ENCODE measurements at places on chromosomes 1 and 21. TPM values are rescaled to one million over a fixed set of nuclear protein-coding genes. Genes with fewer than 3 reads are reported as not detected.

- no peak overlapping the region for H3K27ac ChIP-seq
- peaks cover 7% of the 10 kb centered on the region for H3K36me3 ChIP-seq
- H3K27me3 ChIP-seq: no peaks in the 10 kb centered on the region
- no peak for DNase-seq
- H3K4me3 ChIP-seq: no peak overlapping the region
- H3K4me1 ChIP-seq: no peaks in the 10 kb centered on the region
Measured at GRCh38 chr1:1093610-1093943, 19.5 kb upstream of the RNF223 start.

DNA sequence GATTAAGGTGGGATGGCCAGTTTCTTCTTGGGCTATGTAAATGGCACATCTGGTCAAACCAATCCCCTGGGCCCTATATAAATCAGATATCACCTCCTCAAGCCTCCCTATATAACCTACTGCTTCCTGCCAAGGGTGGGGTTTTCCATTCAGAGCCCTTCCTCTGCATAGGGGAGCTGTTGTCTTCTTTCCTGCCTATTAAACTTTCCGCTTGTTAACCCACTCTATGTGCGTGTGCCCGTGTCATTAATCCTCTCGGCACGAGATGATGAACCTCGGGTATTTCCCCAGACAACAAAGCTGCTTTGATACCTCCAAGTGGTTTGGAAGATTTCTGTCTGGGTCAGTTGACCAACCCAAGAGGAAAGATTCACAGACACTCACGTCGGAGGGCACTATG, 19.3 kb upstream of the SERTAD4 start:
- H3K36me3 ChIP-seq: no peaks in the 10 kb centered on the region
- H3K27me3 ChIP-seq: no peaks in the 10 kb centered on the region
- H3K4me3 ChIP-seq: no peak overlapping the region
- no peaks in the 10 kb centered on the region for H3K4me1 ChIP-seq

- H3K36me3 ChIP-seq: no peaks in the 10 kb centered on the region
- peak overlapping the region; percentile 22 for H3K4me3 ChIP-seq
- peak overlapping the region; percentile 79 for H3K27ac ChIP-seq
- no peaks in the 10 kb centered on the region for H3K4me1 ChIP-seq
- H3K27me3 ChIP-seq: no peaks in the 10 kb centered on the region
Measured at GRCh38 chr1:115098979-115099692, 9.8 kb upstream of the TSPAN2 start.

GRCh38 chr1:43327549-43328292, 9.9 kb upstream of the MPL start:
- no peak overlapping the region for H3K27ac ChIP-seq
- H3K36me3 ChIP-seq: no peaks in the 10 kb centered on the region
- DNase-seq: no peak
- H3K4me3 ChIP-seq: no peak overlapping the region
- peaks cover 16% of the 10 kb centered on the region for H3K4me1 ChIP-seq

DNA sequence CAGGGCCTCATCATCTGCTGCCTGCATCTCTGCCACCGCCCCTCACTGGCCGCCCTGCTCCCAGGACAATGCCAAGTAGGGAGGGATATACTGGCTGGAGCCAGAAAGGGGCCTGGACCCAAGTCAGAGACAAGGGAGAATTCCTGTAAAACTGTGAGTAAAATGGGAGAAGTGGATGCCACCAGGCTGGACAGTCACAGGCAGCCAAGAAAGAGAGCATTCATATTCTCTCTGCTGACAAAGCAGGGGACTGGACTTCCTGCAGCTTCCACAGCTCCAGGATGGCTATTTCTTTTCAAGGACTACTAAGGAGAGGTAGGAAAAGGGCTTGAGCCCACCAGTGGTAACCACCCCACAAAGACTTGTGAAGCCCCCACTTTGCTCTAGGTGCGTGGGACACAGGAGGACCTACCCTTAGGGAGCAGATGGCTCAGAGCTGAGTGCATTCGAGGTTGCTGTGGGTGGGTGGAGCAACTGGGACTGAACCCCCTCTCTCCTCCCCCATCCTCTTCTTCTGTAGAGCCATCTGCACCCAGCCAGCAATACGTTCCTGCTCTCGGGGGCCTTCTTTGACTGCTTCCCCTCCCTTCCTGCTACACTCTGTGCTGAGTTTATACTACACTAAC, 57.5 kb downstream of the GLIS1 start:
- no peak for DNase-seq
- H3K4me3 ChIP-seq: no peak overlapping the region
- peaks cover 3% of the 10 kb centered on the region for H3K27me3 ChIP-seq
- no peaks in the 10 kb centered on the region for H3K4me1 ChIP-seq

DNA sequence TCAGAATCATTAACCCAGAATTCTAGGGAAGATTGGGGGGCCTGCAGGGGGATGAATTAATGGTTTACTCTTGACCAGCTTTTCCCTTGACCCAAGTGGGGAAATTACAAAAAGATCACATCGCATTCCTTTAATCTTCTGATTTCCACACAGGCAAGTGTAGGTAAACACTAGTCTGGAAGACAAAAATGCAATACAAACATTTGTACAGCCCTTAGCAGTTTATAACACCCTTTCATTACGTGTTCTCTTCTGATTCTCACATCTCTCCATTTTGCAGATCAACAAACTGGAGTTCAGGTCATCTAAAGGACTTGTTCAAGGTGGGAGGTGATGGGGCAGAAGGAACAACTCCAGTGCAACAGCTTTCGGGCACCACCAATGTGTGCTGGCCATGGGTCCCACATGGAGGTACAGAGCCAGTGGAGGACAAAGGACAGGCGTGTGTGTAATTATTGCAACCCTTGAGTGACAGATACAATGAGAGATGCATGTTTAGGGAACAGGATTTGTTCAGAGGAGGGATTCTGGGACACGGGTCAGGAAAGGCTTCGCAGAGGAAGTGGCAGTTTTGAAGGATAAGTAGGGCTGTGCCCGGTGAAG, 20.4 kb downstream of the ATF3 start:
- H3K27me3 ChIP-seq: no peaks in the 10 kb centered on the region
- H3K4me3 ChIP-seq: no peak overlapping the region
- DNase-seq: no peak
- peaks cover 4% of the 10 kb centered on the region for H3K4me1 ChIP-seq

- no peak for DNase-seq
- H3K36me3 ChIP-seq: no peaks in the 10 kb centered on the region
- H3K4me3 ChIP-seq: no peak overlapping the region
- no peaks in the 10 kb centered on the region for H3K27me3 ChIP-seq
- peaks cover 33% of the 10 kb centered on the region for H3K4me1 ChIP-seq
- peak overlapping the region; percentile 85 for H3K27ac ChIP-seq
Measured at GRCh38 chr1:28157894-28158293, 18.6 kb downstream of the PTAFR start.

GRCh38 chr1:223363057-223363855, 720 bp downstream of the SUSD4 start:
- H3K4me1 ChIP-seq: peaks cover 19% of the 10 kb centered on the region
- no peak overlapping the region for H3K27ac ChIP-seq
- no peaks in the 10 kb centered on the region for H3K27me3 ChIP-seq
- peak; percentile 88 for DNase-seq
- peak overlapping the region; percentile 55 for H3K4me3 ChIP-seq
- H3K36me3 ChIP-seq: no peaks in the 10 kb centered on the region

GRCh38 chr1:223312705-223313414, 51.1 kb downstream of the SUSD4 start:
- no peak overlapping the region for H3K4me3 ChIP-seq
- H3K36me3 ChIP-seq: no peaks in the 10 kb centered on the region
- no peak for DNase-seq
- no peaks in the 10 kb centered on the region for H3K4me1 ChIP-seq
- H3K27ac ChIP-seq: no peak overlapping the region
- no peaks in the 10 kb centered on the region for H3K27me3 ChIP-seq

The OR2AK2 gene
- not detected for total RNA-seq
